ENCODE measurements at places on chromosomes 7 and 10.

DNA sequence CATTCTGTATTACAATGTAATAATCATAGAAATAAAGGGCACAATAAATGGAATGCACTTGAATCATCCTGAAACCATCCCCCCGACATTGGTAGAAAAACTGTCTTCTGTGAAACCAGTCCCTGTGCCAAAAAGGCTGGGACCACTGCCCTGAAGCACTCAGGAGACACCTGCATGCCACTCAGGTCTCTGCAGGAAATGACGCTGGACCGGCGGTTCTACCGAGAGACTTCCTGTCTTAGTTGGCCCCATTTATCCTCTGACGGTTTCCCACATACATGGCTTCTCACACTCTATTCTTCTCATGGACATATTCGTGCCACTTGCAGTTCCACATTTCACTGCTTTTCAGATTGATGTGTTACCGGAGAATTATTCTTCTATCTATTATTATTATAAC, 617.5 kb downstream of the SDK1 start:
- DNase-seq = no peak

DNA sequence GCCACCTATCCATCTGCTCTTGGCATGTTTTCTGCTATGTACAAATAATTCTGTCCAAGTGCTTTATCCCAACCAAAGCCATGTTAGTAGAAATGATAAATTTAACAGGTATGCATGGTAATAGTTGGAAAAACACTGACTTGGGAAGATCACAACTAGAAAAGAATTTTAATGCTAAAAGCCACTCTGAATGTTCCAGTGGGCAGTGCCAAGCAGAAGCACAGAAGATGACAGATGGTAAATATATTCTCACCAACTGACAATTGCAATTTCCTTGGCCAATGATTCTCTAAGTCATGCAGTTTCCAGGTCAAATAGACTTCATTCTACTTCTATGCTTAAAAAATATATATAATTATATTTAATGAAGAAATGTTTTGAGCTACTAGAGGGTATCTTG, 83.6 kb upstream of the SEMA3C start:
- no peak for DNase-seq

- DNase-seq = no peak
Observed at GRCh38 chr10:96650958-96651357, 64.1 kb upstream of the TM9SF3 start.

- no peak for DNase-seq
Observed at GRCh38 chr10:128062331-128062880, 63.8 kb downstream of the MKI67 start.

DNA sequence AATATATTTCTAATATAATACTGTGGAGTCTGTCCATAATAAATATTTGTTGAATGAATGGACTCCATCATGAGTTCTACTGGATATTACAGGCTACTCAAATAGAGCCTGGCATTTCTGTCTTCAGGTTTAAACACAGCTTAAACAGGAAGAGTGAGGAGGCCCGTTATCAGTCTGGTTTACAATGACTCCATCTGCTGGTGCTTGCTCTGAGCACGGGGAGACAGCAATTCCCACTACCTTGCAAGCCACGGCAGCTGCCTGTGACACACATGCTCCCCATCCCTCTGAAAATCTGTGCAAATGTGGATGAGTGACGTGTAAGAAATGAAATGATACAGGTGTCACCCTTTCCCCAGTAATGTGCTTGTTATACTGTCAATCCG, 293.5 kb upstream of the IMMP2L start:
- DNase-seq = no peak

GRCh38 chr7:150610233-150610632, 22.0 kb downstream of the GIMAP6 start:
- no peak for DNase-seq

GRCh38 chr10:52347327-52347667, 33.2 kb downstream of the DKK1 start:
- DNase-seq = no peak

- DNase-seq = no peak
Observed at GRCh38 chr7:74199551-74200355, 10.1 kb upstream of the LAT2 start.

DNA sequence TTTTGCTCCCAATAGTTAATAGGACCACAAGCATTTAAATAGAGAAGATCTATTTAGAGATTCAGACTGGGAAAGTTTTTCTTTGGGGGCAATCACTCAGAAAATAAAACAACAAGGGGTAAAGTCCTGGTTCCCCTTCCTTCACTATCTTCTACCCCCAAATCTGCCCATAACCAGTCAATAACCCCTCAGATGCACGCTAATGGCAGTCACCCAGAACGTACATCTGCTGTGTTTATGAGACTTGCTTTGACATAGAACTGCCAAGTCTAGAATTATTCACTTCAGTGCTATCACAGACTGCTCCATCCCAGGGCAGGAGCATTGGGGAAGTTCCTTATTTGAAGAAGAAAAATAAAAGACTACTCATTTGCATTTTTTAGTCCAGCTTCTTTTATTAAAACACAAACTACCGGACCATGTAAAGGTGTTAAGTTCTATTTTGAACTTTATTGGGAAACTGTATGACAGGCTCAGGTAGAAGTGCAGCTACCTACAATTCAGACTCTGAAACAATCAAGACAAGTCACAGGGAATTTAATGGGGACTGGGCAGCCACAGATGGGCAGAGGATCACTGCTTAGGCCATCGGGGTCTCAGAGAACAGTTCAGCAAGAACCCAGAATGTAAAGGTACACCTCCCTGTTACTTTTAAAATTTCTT, 38.4 kb downstream of the ANK3 start:
- no peak for DNase-seq
